Lower leg skin (tissue), 4 donors: ENCODE measurements at places on chromosomes 7 and 10. TPM values are rescaled to one million over a fixed set of nuclear protein-coding genes. Genes with fewer than 3 reads are reported as not detected.
A peak's percentile ranks its signal among the peaks of the same experiment; 100 is the strongest.

- no peak for DNase-seq
These were observed 21.1 kb upstream of the FAM13C start for GRCh38 chr10:59383436-59383835.

DNA sequence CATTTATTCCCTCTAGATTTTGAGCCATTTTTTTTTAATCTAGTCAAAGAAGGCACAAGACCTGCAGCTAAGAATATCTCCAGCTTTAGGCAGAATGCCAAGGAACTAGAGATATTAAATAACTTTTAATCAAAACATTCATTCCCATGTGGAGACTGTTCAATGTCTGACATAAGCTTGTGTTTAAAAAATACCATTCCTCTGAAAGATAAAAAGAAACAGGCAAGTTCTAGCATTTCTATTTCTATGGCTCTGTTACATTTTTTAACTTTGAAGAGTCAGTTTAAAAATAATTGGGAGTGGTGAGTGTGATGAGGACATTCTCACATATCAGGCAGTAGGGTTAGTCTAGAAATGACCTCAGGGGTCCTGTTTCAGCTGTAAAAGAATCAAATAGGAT, 48.0 kb downstream of the RHOBTB1 start:
- no peak for DNase-seq

Gene SAP25
- total RNA-seq, result not detected

- no peak for DNase-seq
These were observed 21.4 kb downstream of the EXOC4 start for GRCh38 chr7:133274265-133274664.

Gene TCERG1L
- 1.1 TPM for total RNA-seq

Gene NXPH1
- not detected for total RNA-seq

Gene TFPI2
- total RNA-seq, result 0.12 TPM

Gene GARIN1A
- total RNA-seq, result 0.26 TPM

GRCh38 chr10:122152544-122152943, 118.6 kb upstream of the BTBD16 start:
- peak; percentile 79 for DNase-seq

DNA sequence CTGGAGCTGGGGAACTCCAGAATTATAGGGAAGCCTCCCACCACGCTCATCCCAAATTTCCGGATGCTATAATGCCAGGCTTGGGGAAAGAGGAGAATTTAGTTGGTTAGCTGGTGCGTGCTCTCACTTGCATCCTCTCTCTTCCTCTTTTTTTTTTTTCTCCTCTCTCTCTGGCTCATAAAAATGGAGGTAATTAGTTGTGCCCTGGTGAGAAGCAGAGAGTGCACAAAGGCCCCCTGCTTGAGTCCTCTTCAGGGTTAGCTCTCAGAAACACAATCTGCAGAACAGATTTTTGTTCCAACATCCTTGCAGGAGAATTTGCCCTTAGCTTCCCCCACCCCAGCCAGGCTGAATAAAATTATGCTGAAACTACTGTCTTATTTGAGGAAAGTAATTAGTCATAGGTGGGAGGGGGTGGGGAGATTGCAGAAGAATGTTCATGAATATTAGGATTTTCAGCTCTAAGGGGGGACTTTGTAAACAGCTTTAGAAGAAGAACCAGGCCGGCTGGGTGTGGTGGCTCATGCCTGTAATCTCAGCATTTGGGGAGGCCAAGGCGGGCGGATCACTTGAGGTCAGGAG, 7.6 kb downstream of the SERPINE1 start:
- no peak for DNase-seq

- no peak for DNase-seq
These were observed 110.0 kb downstream of the EMX2 start for GRCh38 chr10:117652228-117653169.

- no peak for DNase-seq
These were observed 105.1 kb downstream of the FAM107B start for GRCh38 chr10:14669576-14669975.

DNA sequence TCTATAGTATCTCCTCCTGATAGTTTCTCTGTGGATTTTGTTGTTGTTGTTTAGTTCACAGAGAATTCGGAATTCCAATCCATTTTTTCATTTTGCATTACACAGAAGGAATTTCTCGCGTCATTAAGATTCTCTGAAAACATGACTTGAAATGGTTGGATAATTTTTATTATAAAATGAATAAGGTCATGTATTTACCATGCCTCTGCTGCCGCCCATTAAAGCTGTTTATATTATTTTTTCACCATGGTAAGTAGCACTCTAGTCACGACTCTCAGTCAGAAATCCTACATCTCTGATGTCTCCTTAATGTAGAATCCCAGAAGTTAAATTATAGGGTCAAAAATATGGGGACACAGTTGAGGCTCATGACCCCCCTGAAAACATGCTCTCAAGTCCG, 19.1 kb downstream of the SFMBT2 start:
- no peak for DNase-seq

DNA sequence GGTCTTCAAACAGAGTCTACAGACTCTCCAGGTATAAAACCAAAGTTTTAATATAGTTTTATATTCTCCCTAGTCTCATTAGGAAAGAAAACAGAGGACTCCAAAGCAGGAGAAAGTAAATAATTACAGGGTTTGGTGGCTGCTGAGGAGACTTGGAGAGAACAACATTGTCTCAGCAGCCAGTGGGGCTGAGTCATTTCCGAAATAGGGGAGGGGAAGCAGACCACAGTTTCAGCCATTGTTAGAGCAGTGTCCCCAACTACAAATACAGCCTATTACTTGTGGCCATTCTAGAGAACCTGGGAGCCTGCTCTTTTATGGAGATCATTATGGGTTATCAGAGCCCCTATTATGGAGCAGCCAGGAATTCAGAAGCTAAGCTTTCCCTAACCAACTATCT, 44.2 kb upstream of the A1CF start:
- DNase-seq, result no peak

Gene ITGA8
- total RNA-seq, result 2.2 TPM

GRCh38 chr7:141481971-141482370, 69.2 kb upstream of the AGK start:
- DNase-seq, result no peak

Gene CPN1
- total RNA-seq, result not detected

Gene MMP21
- not detected for total RNA-seq

DNA sequence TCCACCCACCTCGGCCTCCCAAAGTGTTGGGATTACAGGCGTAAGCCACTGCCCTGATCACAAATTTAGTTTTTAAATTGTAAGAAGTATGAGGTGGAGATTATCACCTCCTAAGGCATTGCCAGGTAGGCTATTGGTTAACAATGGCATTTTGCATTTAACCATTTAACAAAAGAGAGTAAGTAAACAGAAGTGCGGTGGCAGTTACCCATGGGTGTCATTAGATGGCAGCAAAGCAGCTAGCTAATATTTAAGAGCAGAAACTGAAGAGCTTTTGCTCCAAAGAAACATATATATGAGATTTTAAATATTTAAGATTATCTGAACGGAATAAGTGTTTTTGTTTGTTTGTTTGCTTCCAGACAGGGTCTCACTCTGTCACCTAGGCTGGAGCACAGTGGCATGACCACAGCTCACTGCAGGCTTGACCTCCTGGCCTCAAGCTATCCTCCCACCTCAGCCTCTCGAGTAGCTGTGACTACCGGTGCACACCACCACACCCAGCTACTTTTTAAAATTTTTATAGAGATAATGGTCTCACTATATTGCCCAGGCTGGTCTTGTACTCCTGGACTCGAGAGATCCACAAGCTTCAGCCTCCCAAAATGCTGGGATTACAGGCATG, 325.5 kb upstream of the C7orf33 start:
- DNase-seq, result no peak

- DNase-seq, result no peak
These were observed 6.1 kb upstream of the SLC29A4 start for GRCh38 chr7:5276611-5277010.

DNA sequence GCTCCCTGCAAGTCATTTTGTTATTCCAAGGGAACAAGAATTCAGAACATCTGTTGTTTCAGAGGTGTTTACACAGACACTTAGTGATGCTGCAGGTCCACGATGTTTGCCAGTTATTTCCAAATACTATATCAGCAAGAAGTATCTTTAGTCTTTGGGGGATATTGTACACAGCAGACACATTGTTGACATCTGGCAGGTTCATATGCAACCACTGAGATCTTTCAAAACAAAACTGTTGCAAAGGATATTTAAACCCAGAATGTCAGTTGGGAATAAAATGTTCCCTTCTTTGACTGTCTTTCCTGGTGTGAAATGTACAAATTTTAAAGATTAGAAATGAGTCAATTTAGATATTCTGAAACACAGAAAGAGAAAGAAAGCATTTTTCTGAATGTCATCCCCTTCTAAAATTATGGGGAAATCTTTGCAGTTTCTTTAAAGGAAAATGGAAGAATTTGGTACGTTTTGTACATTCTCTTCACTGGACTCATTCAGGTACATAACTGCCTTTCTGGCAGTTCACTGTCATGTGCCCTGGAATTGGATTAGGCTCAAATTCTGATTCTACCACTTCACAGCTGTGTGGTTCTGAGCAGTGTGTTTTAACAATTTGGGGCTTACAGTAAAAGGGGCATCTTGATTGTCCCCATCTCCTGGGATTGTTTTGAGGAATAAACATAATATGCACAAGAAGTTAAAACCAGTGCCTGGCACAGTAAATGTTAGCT, 40.3 kb upstream of the CELF2 start:
- no peak for DNase-seq

Gene AKR1C4
- total RNA-seq, result not detected

GRCh38 chr7:18565337-18565736, 69.8 kb downstream of the HDAC9 start:
- DNase-seq, result no peak

GRCh38 chr10:58457761-58458616, 54.7 kb upstream of the BICC1 start:
- DNase-seq, result peak; percentile 68

DNA sequence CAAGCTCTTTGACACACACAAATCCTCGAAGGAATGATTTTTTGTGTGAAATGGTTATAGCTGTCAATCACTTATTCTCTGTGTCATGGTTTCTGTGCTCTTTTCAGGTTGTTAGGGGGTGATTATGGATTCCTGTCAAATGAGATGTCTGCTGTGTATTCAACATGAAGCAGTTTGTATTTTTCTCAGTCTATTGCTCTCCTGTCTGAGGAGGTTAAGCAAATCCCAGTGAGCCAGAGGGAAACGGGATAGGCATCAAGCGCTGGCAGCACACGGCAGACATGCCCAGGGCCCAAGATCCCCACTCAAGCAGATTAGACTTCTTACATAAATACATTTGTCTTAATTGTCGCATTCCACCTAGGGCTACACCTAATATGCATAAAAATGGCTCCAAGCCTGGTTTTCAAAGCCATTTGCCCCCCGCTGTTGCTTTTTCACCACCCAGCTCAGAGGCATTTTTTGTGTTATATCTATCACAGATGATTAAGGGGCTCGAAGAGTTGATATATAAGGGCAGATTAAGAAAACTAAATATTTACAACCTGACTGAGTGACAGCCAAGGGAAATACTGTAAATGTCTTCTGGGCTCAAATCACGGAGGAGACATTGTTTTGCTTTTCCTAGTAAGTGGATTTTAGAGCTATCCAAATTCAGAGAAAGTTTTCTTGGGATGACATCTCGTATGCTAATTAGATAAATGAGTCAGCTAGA, 192.7 kb upstream of the LRGUK start:
- no peak for DNase-seq

DNA sequence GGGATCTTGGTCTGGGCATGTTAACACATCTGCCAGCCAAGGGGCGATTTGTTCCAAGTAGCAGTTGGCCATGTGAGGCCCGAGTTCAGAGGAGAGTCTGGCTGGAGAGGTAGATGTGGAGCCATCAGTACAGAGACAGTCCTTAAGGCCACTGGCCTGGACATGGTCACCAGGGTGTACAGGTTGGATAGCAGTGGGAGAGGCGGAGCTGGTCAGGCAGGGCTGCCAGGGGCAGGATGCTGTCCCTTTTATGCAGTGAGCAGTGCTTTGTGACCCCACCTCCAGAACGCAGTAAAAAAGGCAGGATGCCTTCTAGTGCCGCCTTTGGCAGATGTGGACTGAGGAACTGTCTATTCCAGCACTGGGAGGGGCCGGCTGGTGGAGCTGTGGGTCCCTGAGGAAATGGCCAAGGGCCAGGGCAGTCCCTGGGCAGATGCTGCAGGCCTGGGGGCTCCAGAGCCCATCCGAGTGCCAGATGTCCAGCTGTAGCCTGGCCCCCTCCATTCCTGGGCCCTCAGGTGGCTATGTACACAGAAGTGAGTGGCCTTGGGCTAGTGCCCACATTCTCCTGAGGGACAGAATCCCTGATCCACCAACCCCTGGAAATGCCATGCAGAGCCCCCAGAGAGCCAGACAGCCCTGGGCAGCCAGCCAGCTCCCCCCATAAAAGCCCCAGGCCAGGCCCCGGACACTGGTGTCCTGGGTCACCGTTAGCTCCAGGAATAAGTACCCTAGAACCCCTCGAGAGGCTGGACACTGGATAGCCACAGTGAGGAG, 17.2 kb upstream of the MYL7 start:
- DNase-seq, result peak; percentile 78

Gene PSMC2
- 124 TPM for total RNA-seq
